Tibial nerve (tissue), 4 donors: ENCODE measurements at places on chromosomes 3 and 15.
A peak's percentile ranks its signal among the peaks of the same experiment; 100 is the strongest.

DNA sequence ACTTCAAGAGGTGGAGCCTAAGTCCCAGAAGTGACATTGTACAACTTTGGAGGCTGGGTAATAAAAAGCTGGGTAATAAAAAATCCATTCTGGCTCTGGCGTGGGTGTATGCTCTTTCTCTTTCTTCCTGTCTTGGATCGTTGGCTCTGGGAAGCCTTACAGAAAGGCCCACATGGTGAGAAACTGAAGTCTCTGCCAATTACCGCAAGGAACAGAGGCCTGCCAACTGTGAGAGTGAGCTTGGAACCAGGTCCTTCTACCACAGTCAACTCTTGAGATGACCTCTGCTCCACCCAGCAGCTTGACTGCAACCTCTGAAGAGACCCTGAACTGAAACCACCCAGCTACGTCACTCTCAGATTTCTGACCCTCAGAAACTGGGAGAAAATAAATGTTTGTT lies 51.0 kb downstream of the NR2F2 start:
- H3K36me3 ChIP-seq = no peaks in the 10 kb centered on the region
- H3K27me3 ChIP-seq = no peaks in the 10 kb centered on the region
- no peak for DNase-seq
- no peak overlapping the region for H3K4me3 ChIP-seq
- H3K27ac ChIP-seq = no peak overlapping the region

GRCh38 chr3:71926616-71927015 lies 141.7 kb upstream of the PROK2 start:
- H3K36me3 ChIP-seq = no peaks in the 10 kb centered on the region
- no peak overlapping the region for H3K27ac ChIP-seq
- DNase-seq = no peak
- H3K4me3 ChIP-seq = no peak overlapping the region

DNA sequence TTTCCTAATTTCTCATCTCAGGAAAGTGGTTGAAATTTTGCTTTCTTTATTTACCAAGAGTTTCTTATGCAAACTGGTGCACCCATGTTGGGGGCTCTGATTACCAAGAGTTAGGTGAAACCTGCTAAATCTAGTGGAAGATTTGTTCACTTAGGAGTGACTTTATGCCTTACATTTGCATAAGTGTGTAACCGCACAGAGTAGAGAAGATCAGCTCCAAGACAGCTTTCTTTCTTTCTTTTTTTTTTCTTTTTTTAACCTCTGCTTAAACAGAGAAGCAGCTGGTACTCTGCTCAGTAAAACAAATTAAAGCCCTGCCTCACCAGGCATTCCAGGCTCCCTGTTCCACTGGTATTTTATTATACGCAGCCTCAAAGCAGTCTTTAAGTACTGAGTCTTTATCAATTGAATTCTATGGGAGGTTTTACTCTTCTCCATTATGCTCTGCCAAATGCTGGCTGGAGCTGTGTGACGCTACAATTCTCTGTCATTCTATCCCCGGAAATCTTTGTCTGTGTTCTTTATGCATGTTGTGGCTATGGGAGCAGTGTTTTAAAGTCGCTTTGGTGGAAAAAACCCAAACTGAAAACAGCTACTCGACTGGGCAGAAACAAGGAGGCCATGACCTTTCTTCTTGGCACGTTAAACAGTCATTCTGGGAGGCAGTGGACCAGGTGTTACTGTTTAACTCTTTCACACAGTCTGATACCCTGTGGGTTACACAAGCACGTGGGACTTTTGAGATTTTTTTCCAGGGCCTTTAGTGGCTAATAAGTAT lies 55.2 kb upstream of the GBE1 start:
- H3K4me1 ChIP-seq = no peaks in the 10 kb centered on the region
- no peak for DNase-seq
- no peak overlapping the region for H3K4me3 ChIP-seq
- no peak overlapping the region for H3K27ac ChIP-seq

DNA sequence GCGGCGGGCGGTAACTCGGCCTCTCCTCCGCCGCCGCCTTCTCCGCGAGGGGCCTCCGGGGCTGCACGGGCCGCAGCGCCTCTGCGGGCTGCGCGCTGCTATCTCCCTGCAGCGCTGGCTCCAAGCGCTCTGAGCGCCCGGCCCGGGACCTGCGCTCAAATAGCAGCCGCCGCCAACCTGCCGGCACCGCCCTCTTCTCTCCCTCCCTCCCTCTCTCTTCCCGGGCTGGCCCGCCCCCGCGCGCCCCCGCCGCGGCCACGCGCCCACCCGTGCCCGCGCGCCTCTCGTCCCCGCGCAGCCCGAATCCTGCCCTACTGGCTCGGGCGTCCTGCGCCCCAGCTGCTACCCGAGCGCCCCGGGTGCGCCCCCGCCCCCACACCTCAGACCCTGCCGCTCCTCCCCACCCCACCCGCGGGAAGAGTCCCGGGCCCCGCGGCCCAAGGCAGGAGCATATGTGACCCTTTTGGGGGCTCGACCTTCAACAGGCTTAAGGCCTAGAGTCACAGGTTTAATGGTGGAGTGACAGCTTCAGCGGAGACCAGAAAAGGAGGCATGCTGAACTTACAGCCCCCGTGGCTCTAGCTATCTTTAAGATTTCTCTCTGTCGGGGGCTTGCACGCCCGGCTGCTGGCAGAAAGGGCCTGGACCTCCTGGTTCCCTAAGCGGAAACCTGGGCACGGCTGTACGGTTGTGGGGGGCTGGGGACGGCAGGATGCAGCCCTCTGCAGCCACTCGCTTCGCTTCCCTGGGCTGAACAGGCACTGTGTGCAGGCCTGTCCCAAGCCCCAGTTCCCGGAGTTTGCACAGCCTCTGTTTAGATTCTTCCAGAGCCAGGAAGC lies at the start of gene CACNA2D2:
Gene CACNA2D2 (minus strand): TSS at position 131 of the 839 bp plus-strand sequence. CDS start 211 bp downstream, outside the sequence.
- peak within 1 kb of the TSS; percentile 30 for H3K4me3 ChIP-seq
- peak; percentile 11 for DNase-seq
- H3K27me3 ChIP-seq = peaks cover 18% of the 10 kb centered on the region
- H3K27ac ChIP-seq = no peak within 1 kb of the TSS

DNA sequence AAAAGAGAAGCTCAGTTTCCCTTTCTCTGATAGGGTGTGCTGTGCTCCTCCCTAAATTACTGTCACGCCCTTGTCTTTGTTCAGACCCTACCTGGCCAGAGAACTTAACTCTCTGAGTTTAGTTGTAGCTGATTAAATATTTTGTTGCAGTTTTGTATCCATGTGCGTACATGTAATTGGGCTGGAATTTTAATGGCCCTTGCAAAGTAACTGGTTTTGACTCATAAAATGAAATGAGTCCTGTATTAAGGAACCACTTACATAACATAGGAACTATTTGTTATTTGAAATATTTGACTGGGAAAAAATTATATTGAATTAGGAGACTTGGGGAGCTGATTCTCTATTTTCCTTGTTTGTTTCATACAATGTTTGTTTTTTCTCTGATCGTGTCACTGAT lies 80.2 kb downstream of the LRRK1 start:
- peaks cover 6% of the 10 kb centered on the region for H3K36me3 ChIP-seq
- H3K27ac ChIP-seq = no peak overlapping the region
- DNase-seq = no peak
- H3K27me3 ChIP-seq = no peaks in the 10 kb centered on the region
- H3K4me1 ChIP-seq = peaks cover 5% of the 10 kb centered on the region

DNA sequence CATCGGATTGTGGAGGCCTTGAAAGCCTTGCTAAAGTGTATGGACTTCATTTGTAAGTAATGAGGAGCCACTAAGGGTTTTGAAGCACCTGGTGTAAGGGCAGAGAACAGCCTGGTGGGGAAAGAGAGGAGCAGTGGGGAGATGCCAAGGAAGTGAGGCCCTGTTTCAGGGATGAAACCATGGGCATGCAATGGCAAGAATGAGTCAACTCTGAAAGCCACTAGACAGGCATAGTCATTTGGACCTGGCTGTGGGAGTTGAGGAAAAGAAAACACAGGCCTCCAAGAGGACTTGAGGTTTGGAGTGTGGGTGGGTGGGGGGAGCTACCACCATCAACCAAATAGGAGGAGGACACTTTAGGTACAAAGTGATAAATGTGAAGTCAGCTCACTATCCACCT lies 7.6 kb downstream of the XCR1 start:
- DNase-seq = no peak
- H3K4me1 ChIP-seq = no peaks in the 10 kb centered on the region
- H3K4me3 ChIP-seq = no peak overlapping the region
- no peak overlapping the region for H3K27ac ChIP-seq
- H3K27me3 ChIP-seq = no peaks in the 10 kb centered on the region

GRCh38 chr3:50573566-50574443 lies 4.5 kb downstream of the HEMK1 start:
- peaks cover 16% of the 10 kb centered on the region for H3K4me1 ChIP-seq
- H3K27me3 ChIP-seq = no peaks in the 10 kb centered on the region
- DNase-seq = no peak

- H3K27ac ChIP-seq = no peak overlapping the region
- H3K4me3 ChIP-seq = no peak overlapping the region
- peaks cover 81% of the 10 kb centered on the region for H3K36me3 ChIP-seq
- H3K4me1 ChIP-seq = no peaks in the 10 kb centered on the region
- no peak for DNase-seq
Measured at GRCh38 chr3:123143669-123144411, 57.9 kb upstream of the SEC22A start.

DNA sequence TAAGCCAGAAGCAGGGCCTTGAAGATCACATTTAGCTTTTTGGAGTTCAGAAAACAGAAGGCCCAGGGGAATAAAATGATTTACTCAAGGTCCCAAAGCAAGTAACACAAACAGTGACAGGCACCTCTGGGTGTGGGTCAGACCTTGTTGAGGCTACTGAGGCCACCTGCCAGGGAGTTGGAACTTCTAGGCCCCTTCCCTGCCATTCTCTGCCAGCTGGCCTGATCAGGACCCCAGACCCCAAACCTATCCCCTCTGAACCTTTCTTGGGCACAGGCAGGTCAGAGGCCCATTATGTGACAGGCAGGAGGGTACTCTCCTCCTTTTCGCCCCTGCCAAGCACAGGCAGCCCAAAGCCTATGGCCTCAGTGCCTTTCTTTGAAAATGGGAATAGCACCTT lies 49.4 kb upstream of the ATP2B2 start:
- H3K27ac ChIP-seq = peak overlapping the region; percentile 84
- H3K4me1 ChIP-seq = peaks cover 6% of the 10 kb centered on the region
- no peak for DNase-seq
- H3K4me3 ChIP-seq = no peak overlapping the region
- H3K36me3 ChIP-seq = no peaks in the 10 kb centered on the region

DNA sequence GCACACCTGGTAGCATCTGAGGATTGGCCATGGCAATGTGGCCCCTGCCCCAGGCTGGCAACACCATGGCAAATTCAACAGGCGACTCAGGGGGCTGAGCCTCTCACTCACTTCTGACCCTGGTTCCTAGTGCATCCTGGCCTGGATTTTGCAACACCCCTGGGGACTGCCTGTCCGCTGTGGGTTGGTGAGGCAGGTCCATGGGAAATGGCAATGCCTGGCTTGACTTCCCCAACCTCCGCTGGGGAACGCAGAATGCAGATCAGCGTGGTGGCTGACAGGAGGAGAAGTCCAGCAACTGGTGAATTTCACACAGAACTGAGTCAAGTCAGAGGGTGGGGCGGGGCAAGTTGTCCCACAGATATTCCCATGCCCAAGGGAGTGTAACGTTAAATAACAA lies 3.9 kb upstream of the PSTPIP1 start:
- DNase-seq = no peak
- no peaks in the 10 kb centered on the region for H3K27me3 ChIP-seq
- H3K36me3 ChIP-seq = no peaks in the 10 kb centered on the region

- no peak for DNase-seq
- peak overlapping the region; percentile 1 for H3K27ac ChIP-seq
- no peaks in the 10 kb centered on the region for H3K4me1 ChIP-seq
- H3K4me3 ChIP-seq = no peak overlapping the region
- H3K36me3 ChIP-seq = peaks cover 16% of the 10 kb centered on the region
Measured at GRCh38 chr3:170428095-170428494, 9.4 kb downstream of the CLDN11 start.

DNA sequence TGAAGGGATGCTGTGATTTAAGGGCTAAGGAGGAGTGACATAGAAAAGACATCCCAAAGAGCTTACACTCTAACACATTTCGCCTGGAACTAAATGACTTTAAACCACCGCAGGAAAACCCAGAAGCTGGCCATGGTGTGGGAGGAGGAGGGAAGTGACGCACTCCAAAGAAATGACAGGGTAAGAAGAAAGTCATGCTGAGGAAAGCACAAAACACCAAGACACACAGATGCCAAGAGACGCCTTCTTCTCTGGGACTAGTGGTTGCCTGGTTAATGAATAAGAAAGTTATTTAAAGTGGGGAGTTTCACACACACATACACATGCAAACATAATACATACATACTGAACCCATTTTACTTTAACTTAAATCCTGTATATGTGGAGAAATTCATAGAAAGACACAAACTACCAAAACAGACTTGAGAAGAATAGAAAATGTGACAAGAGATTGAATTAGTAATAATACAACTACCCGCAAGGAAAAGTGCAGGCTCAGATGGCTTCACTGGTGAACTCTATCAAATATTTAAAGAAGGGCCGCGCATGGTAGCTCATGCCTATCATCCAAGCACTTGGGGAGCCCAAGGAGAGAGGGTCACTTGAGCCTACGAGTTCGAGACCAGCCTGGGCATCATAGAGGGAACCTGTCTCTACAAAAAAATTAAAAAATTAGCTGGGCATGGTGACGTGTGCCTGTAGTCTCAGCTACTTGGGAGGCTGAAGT lies 125.5 kb downstream of the NSMCE3 start:
- H3K36me3 ChIP-seq = no peaks in the 10 kb centered on the region
- H3K4me3 ChIP-seq = no peak overlapping the region
- peaks cover 6% of the 10 kb centered on the region for H3K4me1 ChIP-seq
- no peak overlapping the region for H3K27ac ChIP-seq
- no peak for DNase-seq
